C1 segment of cervical spinal cord (tissue), 14 donors: ENCODE measurements at places on chromosomes 2 and 18.

GRCh38 chr18:46148810-46149209 is 44.6 kb downstream of the HAUS1 start:
- DNase-seq: peak; percentile 11

- DNase-seq: no peak
Measured at GRCh38 chr2:138867341-138867740, 87.2 kb upstream of the NXPH2 start.

- no peak for DNase-seq
Measured at GRCh38 chr2:85441864-85442263, 23.4 kb downstream of the SH2D6 start.

DNA sequence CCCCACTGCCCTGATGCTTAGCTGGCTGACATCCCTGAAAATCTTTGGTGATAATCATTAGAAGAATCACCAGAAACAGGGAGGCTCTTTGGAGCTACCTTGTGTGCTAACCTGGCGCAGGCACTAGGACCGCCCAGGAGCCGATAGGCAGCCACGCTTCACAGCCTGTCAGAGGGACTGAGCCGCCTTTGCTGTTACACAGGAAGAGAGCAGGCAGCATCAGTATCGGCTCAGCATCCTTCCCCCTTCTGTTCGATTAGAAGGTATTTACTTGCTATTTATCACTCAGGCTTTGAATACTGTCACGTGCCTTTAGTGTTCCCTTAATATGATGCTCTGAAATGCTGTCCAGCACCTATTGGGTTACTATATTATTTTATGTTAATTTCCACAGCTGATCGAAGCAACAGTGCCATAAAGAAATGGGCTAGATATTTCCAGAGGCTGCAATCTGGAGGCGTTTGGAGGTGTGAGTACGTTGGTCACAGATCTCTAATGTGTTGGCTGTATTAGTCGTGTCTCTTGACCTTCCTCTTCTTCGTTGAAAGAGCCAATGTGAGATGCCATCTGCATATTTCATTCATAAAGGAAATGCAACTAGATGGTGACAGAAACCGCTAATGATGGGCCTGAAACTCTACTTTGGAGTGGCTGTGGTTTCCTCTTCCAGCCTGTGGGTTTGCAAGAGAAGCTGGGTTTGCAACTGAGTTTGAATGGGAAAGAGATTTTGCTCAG is 110.4 kb upstream of the RAB27B start:
- peak; percentile 7 for DNase-seq

DNA sequence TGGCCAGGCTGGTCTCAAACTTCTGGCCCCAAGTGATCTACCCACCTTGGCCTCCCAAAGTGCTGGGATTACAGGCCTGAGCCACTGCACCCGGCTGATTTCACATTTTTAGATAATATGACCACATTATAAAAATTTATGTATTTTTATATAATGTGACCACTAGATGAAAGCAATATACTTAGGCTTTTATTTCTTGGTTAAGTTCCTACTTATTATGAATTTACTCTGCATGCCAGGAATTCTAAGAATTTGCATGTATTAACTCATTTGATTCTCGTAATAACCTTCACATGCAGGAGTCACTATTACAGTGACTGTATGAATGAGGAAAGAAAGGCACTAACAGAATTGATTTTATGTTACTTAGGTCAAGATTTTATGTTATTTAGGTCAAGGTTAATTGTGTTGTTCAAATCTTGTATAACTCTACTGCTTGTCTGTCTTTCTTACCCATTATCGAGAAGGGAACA is 25.6 kb upstream of the CASP8 start:
- DNase-seq: no peak

GRCh38 chr18:74342416-74343043 is 26.9 kb downstream of the C18orf63 start:
- no peak for DNase-seq

DNA sequence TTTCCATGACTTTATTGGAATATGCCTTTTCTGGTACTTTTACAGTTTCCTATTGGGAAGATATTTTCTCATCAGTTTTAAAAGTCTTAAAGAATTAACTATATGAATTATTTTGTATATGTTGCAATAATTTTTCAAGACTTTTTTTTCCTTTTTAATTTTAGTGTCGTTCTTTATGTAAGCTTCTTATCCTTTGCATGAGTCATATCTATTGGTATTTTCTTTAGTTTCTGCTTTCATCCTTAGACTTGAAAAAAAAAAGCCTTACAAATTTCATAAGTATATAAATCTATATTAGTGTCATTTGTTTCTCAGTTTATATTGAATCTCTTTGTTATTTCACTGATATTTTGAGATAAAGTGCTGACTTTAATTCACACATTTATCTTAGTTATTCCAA is 94.9 kb downstream of the DSEL start:
- no peak for DNase-seq

DNA sequence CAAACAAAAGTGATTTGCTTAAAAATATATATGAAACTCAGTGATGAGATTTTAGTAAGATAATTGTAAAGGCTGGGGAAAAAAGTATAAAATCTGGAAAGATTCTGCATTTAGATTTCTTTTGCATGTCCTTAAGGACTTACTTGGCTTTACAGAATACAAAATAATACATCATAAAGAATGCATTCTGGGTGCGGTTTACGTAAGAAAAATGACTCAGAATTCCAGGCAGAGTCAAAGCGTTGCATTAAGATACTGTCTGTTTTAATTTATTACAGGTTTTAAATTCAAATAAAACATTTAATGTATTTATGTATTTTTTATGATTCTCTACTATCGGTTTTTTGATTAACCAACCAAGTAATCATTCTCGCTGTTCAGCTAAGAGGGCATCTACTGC is 178.0 kb downstream of the SH3BP4 start:
- no peak for DNase-seq

DNA sequence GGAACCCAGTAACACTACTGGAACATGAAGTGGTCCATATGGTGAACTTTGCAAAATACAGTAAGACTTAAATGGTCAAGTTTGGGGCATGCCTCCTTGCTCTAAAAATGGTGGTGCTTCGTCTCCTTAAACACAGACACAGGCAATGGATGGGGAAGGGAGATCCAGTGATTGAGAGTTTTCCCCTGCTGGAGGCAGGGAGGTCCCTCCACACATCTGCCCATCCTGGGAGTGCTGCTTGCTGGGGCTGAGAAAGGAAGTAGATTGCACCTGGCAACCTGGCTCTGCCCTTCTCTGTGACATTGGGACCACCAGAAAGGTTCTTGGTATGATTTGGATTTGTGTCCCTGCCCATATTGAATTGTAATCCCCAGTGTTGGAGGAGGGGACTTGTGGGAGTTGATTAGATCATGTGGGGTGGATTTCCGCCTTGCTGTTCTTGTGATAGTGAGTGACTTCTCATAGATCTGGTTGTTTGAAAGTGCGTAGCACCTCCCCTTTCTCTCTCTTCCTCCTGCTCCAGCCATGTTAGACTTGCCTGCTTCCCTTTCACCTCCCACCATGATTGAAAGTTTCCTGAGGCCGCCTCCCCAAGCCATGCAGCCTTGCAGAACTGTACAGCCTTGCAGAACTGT is 35.4 kb upstream of the SKOR2 start:
- DNase-seq: no peak
